Activated T-cell treated with anti-CD3 and anti-CD28 coated beads for 1 hour (primary cell): ENCODE measurements at places on chromosomes 11 and 22.

DNA sequence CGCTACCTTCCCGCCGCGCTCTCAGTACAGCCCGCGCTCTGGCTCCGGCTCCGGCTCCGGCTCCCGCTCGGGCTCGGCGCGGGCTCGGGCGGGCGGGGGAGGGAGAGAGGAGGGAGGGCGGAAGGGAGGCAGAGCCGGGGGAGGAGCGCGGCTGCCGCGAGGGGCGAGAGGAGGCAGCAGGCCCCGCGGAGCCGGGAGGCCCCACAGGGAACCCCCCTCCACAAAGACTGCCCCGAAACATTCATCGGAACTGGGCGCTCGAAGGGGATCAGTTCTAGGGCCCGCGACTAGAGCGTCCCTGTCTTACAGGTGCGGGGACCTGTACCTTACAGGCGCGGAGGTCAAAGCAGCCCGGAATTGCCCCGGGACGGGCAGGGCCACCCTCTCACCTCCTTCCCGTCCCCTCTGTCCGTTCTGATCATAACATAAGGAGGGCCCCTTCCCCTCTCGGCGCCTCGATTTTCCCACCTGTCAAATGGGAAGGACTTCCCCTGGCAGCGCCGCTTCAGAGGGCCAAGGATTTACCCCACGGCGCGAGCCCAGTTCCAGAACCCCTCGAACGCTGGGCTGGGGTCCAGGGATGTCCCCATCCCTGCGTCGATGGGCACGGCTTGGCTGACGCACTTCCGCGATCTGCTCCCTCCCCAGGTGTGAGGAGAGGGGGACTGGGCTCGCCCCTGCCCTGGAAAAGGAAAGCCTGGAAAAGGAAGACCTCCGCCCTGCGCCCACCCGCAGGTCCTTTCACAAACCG, at the start of gene SHISA8:
Gene SHISA8 (minus strand): TSS at position 40 of the 751 bp plus-strand sequence. CDS start 407 bp downstream, outside the sequence.
- DNase-seq: peak; percentile 55

DNA sequence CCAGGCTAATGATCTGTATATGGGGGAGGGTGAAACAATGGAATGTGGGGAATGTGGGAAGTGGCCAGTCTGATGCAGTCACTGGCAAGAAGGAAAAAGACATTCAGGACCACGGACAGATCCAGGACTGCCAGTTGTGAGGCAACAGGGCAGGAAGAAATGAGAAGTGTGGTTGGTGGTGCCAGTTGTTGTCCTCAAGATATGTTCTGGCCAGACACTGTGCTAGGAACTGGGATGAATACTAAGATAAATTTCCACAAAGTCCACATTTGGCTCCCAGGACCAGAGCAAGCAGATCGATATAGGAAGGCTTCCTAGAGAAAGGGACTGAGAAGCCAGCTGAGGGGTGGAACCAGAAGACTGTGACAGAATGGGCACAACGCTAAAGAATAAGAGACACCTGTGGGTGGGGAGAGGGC, 6.8 kb upstream of the TPBGL start:
- DNase-seq: no peak

- DNase-seq: no peak
These were observed 41.8 kb upstream of the KCNQ1OT1 start for GRCh38 chr11:2741377-2742131.

GRCh38 chr11:95455228-95455970, 224.4 kb upstream of the SESN3 start:
- no peak for DNase-seq

GRCh38 chr22:42996646-42997365, 18.1 kb downstream of the PACSIN2 start:
- DNase-seq: no peak

DNA sequence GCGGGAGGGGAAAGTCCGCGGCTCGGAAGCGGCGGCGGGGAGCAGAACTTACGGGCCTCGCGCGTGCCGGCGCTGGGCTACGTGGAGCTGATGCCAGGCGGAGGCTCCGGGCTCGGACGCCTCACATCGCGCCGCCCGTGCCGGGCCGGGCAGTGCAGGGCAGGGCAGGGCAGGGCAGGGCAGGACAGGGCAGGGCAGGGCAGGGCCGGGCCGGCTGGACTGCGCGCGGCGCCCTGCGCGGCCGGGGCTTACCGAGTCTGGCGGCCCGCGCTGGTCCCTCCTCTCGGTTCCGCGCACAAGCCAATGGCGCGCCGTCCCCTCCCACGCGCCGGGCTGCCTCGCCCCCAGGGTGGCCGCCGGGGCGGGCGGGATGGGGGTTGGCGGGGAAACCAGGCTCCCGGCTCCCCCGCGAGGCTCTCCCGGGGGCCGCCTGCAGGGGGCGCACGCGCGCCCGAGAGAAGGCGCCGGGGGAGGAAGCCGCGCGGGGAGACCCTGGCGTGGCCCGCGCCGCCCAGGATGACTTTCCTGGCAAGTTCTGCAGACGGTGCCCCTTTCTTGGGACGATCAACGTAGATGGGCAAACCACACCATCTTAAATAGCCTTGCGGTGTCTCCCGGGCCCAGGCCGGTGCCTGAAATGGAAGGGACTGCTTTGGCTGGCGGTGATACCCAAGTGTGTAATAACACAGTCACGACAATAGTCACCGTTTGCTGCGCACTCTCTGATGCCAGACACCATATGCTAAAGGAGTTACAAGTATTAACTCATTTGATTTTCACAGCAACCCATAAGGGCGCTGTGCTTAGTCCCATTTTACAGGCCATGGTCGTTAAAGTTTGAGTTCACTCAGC, at the start of gene TP53I11:
Gene TP53I11 (minus strand): TSS at position 259 of the 852 bp plus-strand sequence. CDS start 12,548 bp downstream, outside the sequence.
- peak; percentile 48 for DNase-seq

DNA sequence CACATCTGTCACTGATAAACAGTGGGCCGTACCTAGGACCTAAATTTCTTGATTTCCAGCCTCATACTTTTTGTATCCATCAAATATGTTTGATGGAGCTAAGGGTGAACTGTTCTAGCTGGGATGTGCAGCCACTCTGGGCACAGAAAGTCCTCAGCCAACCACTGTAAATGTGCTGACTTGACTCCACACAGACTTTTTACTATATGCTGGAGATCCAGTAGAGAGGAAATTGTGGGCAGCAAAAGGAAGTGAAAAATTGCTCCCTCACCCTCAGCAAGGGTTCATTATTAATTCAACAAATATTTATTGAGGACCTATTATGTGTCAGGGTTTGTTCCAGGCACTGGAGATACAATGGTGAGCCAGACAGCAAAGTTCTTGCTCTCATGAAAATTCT, 54.2 kb upstream of the AMPD3 start:
- no peak for DNase-seq
